ENCODE measurements at places on chromosomes 6 and 20.

- DNase-seq, result peak; percentile 62
- H3K36me3 ChIP-seq, result no peaks in the 10 kb centered on the region
Measured at GRCh38 chr6:79646006-79646405, 14.9 kb downstream of the SH3BGRL2 start.

- peaks cover 39% of the 10 kb centered on the region for H3K4me1 ChIP-seq
- H3K27ac ChIP-seq, result peak overlapping the region; percentile 22
- no peak overlapping the region for H3K4me3 ChIP-seq
Measured at GRCh38 chr6:13762611-13763441, 51.2 kb upstream of the RANBP9 start.

- no peak for DNase-seq
- H3K36me3 ChIP-seq, result no peaks in the 10 kb centered on the region
- H3K4me3 ChIP-seq, result no peak overlapping the region
- no peaks in the 10 kb centered on the region for H3K4me1 ChIP-seq
- no peak overlapping the region for H3K27ac ChIP-seq
Measured at GRCh38 chr20:9977629-9978028, 57.2 kb upstream of the ANKEF1 start.

DNA sequence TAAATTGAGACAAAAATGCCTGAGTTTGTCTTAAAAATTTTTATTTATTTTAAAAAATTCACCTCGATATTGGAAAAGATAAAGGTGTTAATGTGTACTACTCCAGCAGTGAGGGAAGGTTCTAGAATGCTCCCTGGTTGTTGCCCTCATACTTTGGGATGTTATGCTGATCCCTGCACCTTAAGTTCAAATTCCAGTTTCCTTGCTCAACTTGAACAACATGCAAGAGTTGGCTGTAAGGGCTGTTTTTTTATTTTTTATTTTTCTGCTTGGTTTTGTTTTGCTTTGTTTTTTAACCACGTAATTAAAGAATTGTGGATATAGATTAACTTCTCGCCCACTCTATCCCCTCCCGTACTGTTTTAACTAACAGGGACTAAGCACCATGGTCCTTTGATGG lies 158.7 kb upstream of the CITED2 start:
- peaks cover 4% of the 10 kb centered on the region for H3K4me1 ChIP-seq
- H3K4me3 ChIP-seq, result no peak overlapping the region
- no peak for DNase-seq
- H3K36me3 ChIP-seq, result peaks cover 1% of the 10 kb centered on the region
- H3K27ac ChIP-seq, result no peak overlapping the region

- no peaks in the 10 kb centered on the region for H3K36me3 ChIP-seq
- peak overlapping the region; percentile 35 for H3K4me3 ChIP-seq
- H3K4me1 ChIP-seq, result peaks cover 26% of the 10 kb centered on the region
- peak overlapping the region; percentile 76 for H3K27ac ChIP-seq
- no peak for DNase-seq
Measured at GRCh38 chr6:154267508-154268106, 89.0 kb downstream of the IPCEF1 start.

DNA sequence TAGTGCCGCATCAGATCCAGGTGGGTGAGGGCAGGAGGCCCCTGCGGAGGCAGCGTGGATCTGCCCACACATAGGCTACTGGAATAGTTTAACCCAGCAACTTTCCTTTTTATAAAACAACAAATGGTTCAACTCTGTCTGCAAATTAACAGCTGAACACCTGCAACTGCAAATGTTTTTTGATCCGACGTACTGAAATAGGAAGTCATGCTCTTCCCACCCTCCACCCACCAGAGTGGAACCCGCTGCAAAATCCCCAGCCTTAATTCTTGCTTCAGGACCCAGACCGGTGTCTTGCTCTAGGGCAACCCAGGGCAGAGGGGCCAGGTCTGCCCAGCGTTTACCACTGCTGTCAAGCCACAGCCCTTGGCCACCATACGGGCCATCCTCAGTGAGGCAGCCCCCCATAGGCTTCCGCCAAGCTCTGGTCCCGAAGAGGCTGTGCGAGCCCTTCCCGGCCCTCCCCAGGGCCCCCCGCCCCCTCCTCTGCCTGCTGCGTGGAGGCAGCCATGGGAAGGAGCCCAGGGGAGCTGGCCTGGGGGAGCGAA lies 334.3 kb downstream of the ZFAND3 start:
- peaks cover 4% of the 10 kb centered on the region for H3K36me3 ChIP-seq
- DNase-seq, result no peak
- no peak overlapping the region for H3K4me3 ChIP-seq

GRCh38 chr6:3612341-3613041 lies 139.0 kb downstream of the PXDC1 start:
- H3K4me3 ChIP-seq, result no peak overlapping the region
- H3K36me3 ChIP-seq, result no peaks in the 10 kb centered on the region
- H3K27me3 ChIP-seq, result no peaks in the 10 kb centered on the region

GRCh38 chr6:106064142-106064541 lies 22.0 kb upstream of the PRDM1 start:
- H3K4me3 ChIP-seq, result no peak overlapping the region
- peaks cover 5% of the 10 kb centered on the region for H3K27me3 ChIP-seq
- H3K4me1 ChIP-seq, result no peaks in the 10 kb centered on the region

DNA sequence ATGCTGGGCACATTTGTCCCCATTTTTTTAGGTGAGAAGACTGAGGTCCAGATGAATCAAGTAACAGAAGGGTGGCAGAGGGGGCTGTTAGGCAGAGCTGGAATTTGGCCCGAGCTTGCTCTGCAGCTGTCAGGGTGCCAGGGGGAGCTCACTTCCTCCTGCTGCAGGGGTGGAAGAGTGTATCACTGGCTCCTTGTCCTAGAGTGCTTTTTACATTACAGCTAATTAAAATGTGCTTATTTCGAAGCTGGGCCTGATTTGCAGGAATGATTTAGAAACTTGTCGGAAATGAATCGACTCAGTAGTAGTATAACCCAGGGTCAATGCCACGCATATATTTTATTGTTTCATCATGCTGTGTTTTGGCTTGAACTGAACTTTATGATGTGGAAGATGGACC lies 11.1 kb downstream of the TOX2 start:
- H3K36me3 ChIP-seq, result no peaks in the 10 kb centered on the region
- peak overlapping the region; percentile 60 for H3K4me3 ChIP-seq
- peaks cover 47% of the 10 kb centered on the region for H3K4me1 ChIP-seq
- H3K27ac ChIP-seq, result peak overlapping the region; percentile 87

- H3K4me1 ChIP-seq, result peaks cover 10% of the 10 kb centered on the region
- no peaks in the 10 kb centered on the region for H3K36me3 ChIP-seq
- DNase-seq, result no peak
- no peak overlapping the region for H3K4me3 ChIP-seq
- peaks cover 60% of the 10 kb centered on the region for H3K27me3 ChIP-seq
Measured at GRCh38 chr20:63361519-63362435, 628 bp upstream of the CHRNA4 start.

DNA sequence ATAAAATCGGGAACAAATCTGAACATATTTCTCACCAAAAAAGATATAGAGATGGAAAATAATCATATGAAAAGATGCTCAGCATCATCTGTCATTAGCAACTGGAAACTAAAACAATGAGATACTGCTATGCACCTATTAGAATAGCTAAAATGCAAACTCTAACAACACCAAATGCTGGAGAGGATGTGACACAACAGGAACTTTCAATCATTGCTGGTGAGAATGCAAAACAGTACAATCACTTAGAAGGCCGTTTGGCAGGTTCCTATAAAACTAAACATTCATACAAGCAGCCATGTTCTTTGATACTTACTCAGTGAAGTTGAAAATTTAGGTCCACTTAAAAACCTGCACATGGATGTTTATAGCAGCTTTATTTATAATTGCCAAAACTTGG lies 67.0 kb downstream of the FAM50B start:
- H3K4me3 ChIP-seq, result peak overlapping the region; percentile 82
- H3K27me3 ChIP-seq, result peaks cover 25% of the 10 kb centered on the region
- no peak overlapping the region for H3K27ac ChIP-seq
- no peaks in the 10 kb centered on the region for H3K36me3 ChIP-seq

DNA sequence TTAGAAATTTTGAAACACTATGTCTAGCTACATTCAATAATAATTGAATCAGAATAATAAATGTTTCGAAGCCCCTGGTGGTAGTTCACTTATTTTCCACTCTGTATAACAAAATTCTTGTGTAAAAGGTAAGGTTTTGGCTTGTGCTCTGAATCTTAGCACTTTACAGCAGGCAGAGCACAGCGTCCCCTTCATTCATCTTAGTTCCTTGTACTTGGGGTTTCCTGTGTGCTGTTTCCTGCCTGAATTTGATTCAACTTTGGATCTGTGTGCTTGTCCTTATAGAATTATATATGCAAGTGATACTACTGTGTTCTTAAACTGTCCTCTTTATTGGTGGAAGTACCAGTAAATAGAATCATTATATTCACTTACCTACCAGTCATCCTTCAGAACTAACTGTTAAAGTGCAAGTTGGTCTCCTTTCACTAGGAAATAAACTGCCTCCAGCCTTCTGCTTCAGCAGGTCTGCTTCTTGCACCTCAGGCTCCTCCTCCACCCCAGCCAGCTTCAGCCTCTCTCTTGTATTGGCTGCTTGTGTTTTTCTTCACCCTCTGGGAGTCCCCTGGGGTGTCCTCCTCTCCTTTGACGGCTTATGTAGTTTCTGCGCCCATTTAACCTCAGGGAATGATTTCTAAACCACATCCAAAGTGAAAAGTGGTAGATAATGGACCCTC lies 28.8 kb upstream of the TULP4 start:
- H3K4me3 ChIP-seq, result no peak overlapping the region
- H3K27me3 ChIP-seq, result no peaks in the 10 kb centered on the region
- H3K36me3 ChIP-seq, result no peaks in the 10 kb centered on the region
- H3K27ac ChIP-seq, result peak overlapping the region; percentile 77

GRCh38 chr6:117555882-117556498 lies 46.3 kb downstream of the GOPC start:
- peak; percentile 59 for DNase-seq
- H3K27ac ChIP-seq, result no peak overlapping the region
- peaks cover 2% of the 10 kb centered on the region for H3K4me1 ChIP-seq
- H3K4me3 ChIP-seq, result no peak overlapping the region
- peaks cover 7% of the 10 kb centered on the region for H3K36me3 ChIP-seq

GRCh38 chr6:74851596-74851995 lies 354.3 kb downstream of the COL12A1 start:
- H3K4me3 ChIP-seq, result no peak overlapping the region
- H3K4me1 ChIP-seq, result no peaks in the 10 kb centered on the region
- H3K36me3 ChIP-seq, result no peaks in the 10 kb centered on the region
- H3K27me3 ChIP-seq, result no peaks in the 10 kb centered on the region
- DNase-seq, result no peak
- H3K27ac ChIP-seq, result no peak overlapping the region

GRCh38 chr6:62324834-62325233 lies 38.8 kb upstream of the KHDRBS2 start:
- no peaks in the 10 kb centered on the region for H3K27me3 ChIP-seq
- H3K4me1 ChIP-seq, result no peaks in the 10 kb centered on the region
- no peak for DNase-seq
- no peaks in the 10 kb centered on the region for H3K36me3 ChIP-seq
- no peak overlapping the region for H3K4me3 ChIP-seq

DNA sequence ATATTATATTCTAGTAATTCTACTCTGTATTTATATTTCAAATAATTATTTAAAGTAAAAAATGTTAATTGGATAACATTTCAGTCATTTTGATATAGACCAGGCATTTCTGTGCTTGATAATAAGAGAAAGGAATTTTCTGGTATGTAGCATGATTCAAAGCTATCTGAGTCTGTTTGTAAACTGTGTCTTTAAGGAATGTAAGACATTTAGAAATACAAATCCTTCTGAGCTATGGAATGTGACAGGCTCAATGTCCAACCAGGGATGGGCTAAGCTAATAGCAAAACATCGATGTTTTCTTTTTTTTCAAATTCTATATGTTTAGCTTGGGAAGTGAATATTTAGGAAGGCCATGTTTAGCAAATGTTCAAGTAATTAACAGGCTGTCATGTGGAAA lies 41.5 kb upstream of the FAM83B start:
- no peak overlapping the region for H3K27ac ChIP-seq
- no peaks in the 10 kb centered on the region for H3K36me3 ChIP-seq
- DNase-seq, result no peak
- no peaks in the 10 kb centered on the region for H3K27me3 ChIP-seq
- H3K4me3 ChIP-seq, result no peak overlapping the region

GRCh38 chr20:53736757-53737395 lies 143.2 kb upstream of the ZNF217 start:
- H3K27ac ChIP-seq, result peak overlapping the region; percentile 74
- H3K27me3 ChIP-seq, result no peaks in the 10 kb centered on the region
- no peaks in the 10 kb centered on the region for H3K36me3 ChIP-seq
- peaks cover 47% of the 10 kb centered on the region for H3K4me1 ChIP-seq
- no peak for DNase-seq

- no peaks in the 10 kb centered on the region for H3K27me3 ChIP-seq
- DNase-seq, result no peak
Measured at GRCh38 chr6:44432227-44432626, 44.7 kb downstream of the CDC5L start.

DNA sequence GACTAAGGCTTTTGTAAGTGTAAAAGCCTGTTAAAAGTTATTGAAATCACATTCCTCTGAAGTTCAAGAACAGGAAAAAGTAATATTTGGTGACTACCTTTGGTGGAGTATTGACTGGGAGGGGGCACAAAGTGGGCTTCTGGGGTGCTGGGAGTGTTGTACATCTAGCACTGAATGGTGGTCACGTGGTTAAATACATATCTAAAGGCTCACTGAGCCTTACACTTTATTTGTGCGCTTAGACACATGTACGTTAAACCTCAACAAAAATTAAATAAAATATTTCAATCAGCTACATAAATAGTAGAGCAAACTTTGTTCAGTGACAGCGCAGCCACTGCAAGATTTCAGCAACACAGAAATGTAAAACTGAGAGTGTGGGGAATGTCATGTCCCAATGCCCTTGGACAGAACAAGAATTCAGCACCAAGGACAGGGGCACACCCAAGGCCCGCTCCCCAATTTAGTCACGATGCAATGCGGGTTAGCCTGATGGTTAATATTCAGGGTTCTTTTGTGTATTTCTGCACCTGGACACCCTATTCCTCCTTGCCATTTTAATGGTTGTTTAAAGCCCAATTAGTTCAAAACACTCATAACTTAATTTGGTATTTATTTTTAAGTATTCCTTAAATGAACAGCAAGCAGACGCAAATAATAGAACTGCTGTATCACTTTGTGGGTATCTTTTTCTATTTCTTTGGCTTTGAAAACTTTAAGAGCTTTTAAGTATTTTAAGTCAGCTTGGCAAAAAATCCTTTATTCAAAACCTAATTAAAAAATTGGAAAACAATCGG lies 37.4 kb downstream of the ANGPT4 start:
- peaks cover 8% of the 10 kb centered on the region for H3K27me3 ChIP-seq
- H3K36me3 ChIP-seq, result no peaks in the 10 kb centered on the region
- no peak overlapping the region for H3K27ac ChIP-seq
- H3K4me3 ChIP-seq, result no peak overlapping the region

- H3K4me1 ChIP-seq, result peaks cover 28% of the 10 kb centered on the region
- H3K27me3 ChIP-seq, result peaks cover 3% of the 10 kb centered on the region
- H3K27ac ChIP-seq, result no peak overlapping the region
- no peak for DNase-seq
Measured at GRCh38 chr6:37700620-37700973, 2.9 kb upstream of the MDGA1 start.

GRCh38 chr20:53677447-53678314 lies 84.0 kb upstream of the ZNF217 start:
- H3K27me3 ChIP-seq, result no peaks in the 10 kb centered on the region
- H3K4me3 ChIP-seq, result peak overlapping the region; percentile 61
- no peak for DNase-seq

GRCh38 chr6:105193647-105194046 lies 13.8 kb upstream of the POPDC3 start:
- DNase-seq, result no peak
- no peaks in the 10 kb centered on the region for H3K4me1 ChIP-seq

GRCh38 chr6:112038756-112039430 lies 15.0 kb upstream of the CCN6 start:
- H3K36me3 ChIP-seq, result no peaks in the 10 kb centered on the region
- no peak for DNase-seq
- no peaks in the 10 kb centered on the region for H3K27me3 ChIP-seq
- H3K4me3 ChIP-seq, result no peak overlapping the region
